ENCODE measurements at places on chromosomes 2 and 18.

GRCh38 chr2:8242739-8243138, 439.1 kb upstream of the ID2 start:
- DNase-seq: no peak

GRCh38 chr2:23050388-23050787, 334.6 kb upstream of the KLHL29 start:
- no peak for DNase-seq

GRCh38 chr2:211423018-211423417, 866.6 kb downstream of the CPS1 start:
- no peak for DNase-seq

DNA sequence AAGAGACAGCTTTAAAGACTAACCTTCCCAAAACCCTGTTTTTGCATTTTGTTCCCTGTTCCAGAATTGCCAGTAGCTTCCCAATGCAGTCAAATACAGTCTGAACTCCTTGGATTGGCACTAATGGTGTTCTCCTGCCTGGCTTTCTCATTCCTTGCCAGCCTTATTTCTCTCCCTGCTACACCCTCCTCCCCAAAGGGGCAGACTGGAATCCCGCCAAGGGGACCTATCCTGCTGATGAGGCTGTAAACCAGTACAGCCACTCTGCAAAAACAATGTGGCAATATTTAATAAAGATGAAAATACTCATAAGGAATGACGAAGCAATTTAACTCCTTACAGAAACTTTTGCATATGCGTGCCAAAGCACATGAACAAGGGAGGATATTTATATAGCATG, 4.5 kb upstream of the SLC4A5 start:
- no peak for DNase-seq

- no peak for DNase-seq
These were observed 52.8 kb downstream of the WIPF1 start for GRCh38 chr2:174544802-174545201.

DNA sequence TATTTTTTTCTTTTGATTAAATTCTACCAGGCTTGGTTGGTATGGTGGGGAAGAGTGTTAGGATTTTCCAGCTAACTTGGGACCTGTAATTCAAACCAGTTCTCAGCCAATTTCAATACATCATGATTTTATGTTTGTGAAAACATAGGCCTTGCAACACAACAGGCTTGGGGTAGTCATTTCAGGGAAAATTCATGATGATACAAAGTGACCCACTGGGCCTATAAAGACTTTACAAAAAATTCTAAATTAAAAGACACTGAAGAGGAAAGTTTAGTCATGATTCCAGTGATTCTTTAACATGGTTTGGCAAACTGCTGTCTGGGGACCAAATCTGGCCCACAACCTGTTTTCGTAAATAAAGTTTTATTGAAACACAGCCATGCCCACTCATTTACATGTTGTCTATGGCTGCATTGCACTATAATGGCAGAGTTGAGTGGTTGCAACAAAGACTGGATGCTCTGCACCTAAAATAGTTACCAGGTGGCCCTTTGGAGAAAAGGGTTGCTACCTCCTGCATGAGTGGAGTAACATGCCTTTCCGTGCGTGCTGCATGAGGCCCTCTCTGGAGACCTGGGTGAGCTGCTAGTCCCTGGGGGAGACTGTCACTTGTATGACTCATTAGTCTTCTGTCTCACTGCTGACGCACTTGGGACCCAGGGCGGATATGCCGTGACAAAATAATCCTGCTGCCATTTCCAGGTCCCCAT, 73.6 kb downstream of the NPAS2 start:
- DNase-seq: no peak

DNA sequence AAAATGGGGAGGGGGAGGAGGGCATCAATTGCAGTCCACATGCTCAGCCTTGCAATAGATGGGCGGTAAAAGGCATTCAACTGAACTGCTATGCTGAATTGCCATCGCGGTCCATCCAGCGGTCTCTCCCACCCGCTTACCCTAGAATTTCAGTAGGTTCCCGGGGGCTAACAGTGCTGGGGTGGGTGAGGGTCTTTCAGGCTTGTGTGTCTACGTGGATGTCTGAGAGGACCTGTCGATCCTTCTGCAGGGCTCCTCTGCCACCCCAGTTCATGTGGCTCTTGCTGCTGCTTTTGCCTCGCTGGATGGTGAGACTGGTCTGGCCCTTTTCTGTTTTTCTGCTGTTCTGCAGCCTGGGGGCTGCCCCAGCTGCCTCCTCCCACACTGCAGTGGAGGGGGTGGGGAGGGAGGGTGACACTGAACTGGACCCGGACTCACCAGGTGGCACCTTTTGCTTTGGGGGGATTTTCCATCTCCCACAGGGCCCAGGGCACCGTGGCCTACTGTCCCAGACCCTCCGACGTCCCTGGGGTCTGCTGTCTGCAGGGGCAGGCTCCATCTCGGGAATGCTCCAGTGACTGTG, 14.1 kb downstream of the ACKR3 start:
- DNase-seq: no peak

DNA sequence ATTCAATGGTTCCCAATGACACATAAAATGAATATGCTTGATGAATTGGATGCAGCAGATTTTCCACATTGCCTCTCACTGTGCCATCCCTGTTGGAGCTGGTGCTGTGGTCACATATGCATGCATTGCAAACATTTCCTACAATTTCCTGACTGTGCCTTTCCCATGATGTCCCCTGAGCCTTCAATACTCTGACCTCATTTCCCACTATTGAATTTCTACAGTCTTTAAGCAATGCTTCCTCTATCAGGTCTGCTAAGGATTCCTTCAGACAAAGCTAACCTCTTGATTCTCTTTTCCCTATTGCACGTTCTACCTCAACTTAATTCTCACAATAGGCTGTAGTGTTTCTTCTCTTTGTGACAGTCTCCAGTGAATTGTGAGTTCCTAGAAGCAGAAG, 342.5 kb upstream of the CRIM1 start:
- DNase-seq: no peak

DNA sequence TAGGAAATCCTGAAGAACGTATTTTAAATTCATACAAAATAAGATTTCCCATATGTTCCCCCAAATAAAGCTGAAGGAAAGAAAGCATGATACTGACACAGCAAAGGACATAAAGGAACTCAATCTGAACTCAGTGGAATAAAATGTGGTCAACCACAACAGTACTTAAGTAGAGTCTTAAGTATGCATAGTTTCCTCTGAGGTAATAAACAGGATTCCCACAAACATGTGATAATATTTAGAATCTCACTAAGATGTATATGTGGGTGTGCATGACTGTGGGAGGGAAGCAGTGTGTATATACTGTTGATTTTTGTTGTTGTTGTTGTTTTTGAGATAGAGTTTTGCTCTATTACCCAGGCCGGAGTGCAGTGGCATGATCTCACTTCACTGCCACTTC, 69.3 kb downstream of the NOL10 start:
- DNase-seq: no peak

- DNase-seq: no peak
These were observed 23.7 kb downstream of the PDIA6 start for GRCh38 chr2:10788855-10789254.

GRCh38 chr18:3870914-3871313, 420.9 kb downstream of the TGIF1 start:
- DNase-seq: no peak

DNA sequence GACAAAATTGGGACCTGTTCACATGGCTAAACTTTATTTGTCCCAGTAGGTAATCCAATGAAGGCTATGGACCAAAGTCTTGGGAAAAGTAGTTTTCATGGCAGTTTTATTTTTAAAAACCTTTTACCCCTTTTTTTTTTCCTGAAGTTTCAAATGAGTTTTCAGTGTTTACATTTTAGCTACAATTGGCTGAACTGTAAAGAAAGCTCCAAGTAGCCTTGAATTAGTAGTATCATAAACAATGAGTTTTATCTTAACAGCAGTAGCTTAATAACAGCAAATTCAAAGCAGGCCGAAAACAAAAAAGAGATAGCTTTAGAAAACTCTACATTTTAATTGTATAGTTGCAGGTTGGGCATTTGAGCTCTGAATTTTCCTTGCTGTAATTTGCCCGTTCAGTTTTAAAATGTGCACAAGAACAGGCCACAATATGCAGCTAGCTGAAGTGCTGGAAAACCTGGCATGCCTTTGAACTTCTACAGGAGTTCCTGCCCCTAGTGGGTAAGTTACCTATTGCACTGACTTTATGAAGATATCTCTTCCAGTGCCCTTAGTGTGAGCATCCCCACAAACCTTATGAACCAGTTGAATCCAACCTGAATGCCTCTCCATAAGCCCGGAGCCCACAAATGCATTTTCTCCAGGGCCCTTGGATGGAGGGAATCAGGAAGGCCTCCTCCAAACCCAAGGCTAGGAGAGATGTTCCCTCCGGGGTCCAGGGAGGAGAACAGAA, 106.7 kb downstream of the XRCC5 start:
- DNase-seq: no peak

DNA sequence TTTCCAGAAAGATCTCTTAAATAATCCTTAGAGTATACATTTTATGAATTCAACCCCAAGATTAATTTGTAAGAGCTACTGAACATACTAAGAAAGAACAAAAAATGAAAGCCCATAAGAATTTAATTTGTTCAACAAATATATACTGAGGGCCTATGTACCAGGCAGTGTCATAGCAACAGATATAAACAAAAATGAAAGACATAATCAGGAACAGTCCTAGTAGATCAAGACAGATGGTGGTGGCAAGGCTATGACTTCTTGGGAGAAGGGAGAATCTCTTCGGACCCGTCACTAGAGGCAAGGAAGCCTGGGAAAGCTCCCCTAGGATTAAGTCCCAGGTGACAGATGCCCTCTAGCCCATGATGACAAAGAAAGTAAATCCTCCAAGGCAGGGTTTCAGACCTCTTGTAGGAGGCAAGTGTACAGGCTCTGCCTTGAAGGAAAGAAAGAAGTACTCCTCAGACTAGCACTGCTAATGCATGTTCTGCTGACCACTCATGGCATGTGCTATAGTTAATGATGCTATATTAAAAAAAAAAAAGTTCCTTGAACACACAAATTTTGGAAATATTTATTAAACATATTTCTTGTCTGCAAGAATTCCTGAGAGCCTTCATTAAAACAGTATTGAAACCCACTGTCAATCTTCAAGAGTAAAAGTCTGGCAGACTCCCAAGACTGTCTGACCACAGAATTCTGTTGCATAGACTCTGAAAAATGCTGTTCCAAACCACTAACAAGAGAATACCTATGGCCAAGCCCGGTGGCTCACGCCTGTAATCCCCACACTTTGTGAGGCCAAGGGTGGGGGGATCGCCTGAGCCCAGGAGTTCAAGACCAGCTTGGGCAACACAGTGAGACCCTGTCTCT, 31.5 kb downstream of the NOL10 start:
- no peak for DNase-seq

DNA sequence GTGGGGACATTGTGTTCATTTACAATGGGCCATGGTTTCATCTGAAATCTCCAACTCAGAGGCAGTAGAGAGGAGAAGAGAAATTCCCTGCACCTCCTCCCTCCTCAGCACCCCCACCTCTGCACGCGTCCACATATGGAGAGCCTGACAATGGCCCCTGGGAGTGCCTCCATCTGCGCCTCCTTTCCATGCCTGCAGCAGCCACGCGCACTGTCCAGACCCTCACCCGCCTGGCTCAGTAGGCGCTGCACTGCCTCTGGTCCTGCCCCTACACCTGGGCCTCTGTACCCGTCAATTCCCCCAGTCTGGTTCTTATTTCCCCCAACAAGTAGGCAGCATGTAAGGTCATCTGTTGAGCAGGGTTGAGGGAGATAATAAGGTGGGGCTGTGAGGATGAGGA, 23.8 kb downstream of the MPHOSPH10 start:
- DNase-seq: no peak

- no peak for DNase-seq
These were observed 253.2 kb upstream of the RAB6C start for GRCh38 chr2:129726216-129726615.

DNA sequence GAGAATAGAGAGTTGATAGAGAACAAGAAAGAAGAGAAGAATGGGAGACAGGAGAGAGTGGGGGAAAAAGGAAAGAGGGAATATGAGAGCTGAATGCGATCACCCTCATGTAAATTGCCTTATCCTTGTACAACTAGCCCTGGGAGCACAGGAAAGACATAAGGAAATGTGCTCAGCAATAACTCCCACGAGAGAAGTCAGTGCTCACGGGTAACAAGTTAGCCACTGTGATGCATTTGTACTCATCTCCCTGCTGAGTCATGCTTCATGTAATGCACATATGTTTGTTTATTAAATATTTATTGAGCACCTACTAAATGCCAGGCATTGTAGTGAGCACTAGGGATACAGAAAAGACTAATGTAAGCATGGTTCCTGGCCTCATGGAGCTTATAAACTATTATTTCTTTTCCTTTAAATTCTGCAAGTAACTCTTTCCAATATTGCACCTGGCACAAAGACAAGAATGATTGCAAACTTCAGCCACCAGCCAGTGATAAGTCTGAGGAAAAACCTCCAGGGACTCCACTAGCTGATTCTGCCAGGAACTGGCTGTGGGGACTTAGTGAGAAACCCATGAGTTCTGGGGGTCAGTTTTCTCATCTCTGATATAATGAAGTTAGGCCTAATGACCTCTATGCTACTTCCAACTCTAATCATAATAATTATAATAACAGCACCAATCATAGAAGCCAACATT, 124.1 kb downstream of the LNPK start:
- no peak for DNase-seq

- no peak for DNase-seq
These were observed 60.7 kb upstream of the COX7A2L start for GRCh38 chr2:42421601-42422239.

- peak; percentile 30 for DNase-seq
These were observed 33.4 kb downstream of the XRCC5 start for GRCh38 chr2:216142540-216142939.

DNA sequence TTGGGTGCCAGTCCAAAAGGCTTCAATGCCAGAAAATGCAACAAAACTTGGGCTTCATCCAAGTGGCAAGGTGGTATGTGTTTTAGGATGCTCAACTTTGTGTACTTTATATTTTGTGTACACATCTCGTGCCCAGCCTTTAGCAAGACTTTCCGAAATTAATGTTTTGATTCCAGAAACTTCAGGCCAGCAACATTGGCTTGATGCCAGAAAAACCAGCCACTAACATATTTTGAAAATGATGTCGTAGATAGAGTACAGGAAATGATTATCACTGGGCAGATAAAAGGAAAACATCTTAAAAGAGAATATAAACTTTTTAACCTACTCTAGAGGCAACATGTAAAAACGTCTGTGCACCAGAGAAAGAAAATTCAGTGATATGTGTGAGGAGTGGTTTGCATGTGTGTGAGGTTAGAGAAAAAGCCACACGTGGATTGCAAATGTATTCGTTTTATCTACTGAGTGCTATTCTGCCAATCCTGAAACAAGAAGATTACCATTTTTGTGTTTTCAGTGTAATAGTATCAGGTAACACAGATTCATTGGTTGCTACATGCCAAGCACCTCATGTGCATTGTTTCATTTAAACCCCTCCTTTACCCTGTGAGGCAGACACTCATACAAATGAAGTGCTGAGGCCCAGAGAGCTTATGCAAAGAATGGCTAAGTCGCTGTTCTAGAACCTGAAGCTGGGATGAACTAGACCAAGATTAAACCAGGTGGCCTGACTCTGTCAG, 264.8 kb downstream of the C1D start:
- DNase-seq: no peak

GRCh38 chr18:69127873-69128500, 272.7 kb upstream of the DOK6 start:
- DNase-seq: no peak

- no peak for DNase-seq
These were observed 24.2 kb downstream of the ADI1 start for GRCh38 chr2:3494984-3495666.

All from stimulated activated CD4-positive, alpha-beta T cell treated with anti-CD3 and anti-CD28 coated beads, Interleukin-1b, Interleukin-23, amount 100 ng/mL, for 48 hours (primary cell).